ENCODE measurements at places on chromosomes 7 and 10. TPM values are rescaled to one million over a fixed set of nuclear protein-coding genes. Genes with fewer than 3 reads are reported as not detected.

- DNase-seq = no peak
These were observed 126.5 kb upstream of the CHRM2 start for GRCh38 chr7:136741941-136742340.

- no peak for DNase-seq
These were observed at the start of gene SEMA3A for GRCh38 chr7:84194484-84195271. SEMA3A (minus strand) TSS chr7:84194789; CDS start chr7:84194586, 203 bp downstream.

DNA sequence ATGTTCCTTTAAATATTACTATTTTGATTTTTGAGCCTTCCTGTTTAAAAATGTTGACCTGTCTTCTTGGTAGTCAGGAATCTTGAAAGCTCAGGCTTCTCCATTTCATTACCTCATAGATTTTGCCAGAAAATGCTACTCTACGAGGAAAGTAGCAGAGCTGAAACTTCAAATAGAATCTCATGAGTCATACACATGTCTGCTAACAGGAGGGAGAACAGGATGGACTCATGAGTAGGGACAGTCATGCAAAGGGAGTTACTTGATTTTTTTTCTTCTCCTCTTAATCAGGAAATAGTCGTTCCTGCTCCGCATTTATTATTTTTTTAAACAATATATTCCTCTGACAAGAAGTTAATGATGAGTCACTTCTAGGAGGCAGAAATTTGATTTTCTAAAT is 37.0 kb upstream of the MINDY3 start:
- no peak for DNase-seq

DNA sequence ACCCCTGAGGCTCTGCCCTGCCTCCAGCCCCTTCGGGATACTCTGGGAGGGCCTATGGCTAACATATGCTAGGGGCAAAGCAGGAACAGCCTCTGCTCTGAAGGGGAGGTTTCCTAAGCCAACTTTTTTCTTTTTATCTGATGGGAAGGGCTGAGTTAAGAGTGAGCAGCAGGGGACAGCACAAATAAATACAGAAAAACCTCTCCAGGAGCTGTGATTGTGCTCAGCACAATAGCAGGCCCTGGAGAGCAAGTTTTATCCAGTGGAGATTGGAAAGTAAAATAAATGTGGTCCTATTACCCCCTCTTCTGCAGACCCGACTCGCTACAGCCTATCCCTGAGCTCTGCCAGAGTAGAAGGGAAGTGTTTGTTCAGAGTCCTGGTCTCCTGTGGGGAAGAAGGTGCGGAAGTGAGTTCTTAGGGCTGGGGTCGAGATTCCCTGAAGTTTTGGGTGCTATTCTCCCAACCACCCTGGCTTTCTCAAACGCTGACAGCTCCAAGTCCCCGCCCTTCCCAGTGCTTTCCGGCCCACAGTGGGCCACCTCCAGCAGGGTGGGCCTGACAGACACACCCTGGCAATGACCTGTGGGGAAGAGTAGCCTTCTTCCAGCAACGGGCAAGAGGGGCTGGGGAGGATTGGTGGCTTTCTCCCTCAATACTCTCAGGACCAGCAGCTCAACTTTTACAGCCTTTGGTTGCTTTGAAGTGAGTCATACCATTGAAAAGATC is 23.0 kb upstream of the AFAP1L2 start:
- DNase-seq = no peak

GRCh38 chr10:784403-785088 is 95.1 kb upstream of the DIP2C start:
- peak; percentile 72 for DNase-seq

DNA sequence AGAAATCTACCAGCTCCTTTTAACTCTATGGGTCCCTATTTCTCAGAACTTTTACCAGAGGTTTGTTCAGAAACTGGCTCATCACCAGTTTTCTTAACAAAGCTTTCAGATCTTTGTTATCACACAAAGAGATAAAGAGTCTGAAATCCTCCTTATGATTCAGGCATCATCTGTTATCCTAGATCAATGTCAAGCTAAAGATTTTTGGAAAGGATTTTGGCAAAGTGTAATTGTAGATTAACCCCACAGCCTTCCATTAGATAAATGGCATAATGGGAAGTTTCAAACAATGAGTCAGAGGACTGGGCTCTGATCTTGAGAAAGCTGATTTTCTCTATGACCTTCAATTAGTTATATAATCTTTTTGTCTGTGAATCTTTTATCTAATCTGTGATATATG is 192.2 kb downstream of the NXPH1 start:
- DNase-seq = no peak

- no peak for DNase-seq
These were observed 170.0 kb downstream of the IMMP2L start for GRCh38 chr7:111392294-111392693.

DNA sequence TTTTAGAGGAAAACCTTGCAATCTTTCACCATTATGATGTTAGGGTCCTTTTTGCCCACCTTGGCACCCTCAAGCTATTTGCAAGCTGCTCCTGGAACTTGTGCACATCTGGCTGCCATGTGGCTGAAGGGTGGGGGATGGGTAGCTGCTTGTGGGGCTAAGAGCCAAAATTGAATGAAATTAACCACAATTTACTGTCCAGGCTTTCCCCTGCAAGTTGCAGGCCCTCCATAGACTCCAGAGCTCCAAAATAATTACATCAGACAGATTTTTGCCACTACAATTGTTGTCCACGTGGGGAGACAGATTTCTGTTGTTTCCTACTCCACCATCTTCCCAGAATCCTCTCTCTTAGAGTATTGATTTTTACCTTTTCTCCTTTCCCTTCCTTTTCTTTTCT is 19.1 kb downstream of the PI4K2A start:
- no peak for DNase-seq

- DNase-seq = no peak
These were observed 15.2 kb downstream of the GPR85 start for GRCh38 chr7:113071465-113071864.

DNA sequence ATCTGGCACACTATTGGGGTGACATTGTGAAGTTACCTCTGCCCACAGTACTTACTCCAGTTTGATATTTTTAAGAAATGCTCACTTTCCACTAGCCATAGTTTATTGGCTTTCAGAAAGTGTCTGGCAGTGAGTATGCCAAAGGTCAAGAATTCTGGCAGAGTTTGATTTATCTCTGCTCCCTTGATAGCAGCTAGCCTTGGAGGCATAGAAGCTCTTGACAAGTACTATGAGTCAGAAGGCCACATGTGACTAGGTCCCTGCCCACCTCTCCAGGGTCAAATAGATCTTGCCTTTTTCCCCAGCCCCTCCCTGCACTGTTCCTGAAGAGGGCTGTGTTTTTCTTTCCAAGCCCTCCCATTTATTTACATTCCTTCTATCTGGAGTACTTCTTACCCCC is 202.2 kb downstream of the AUTS2 start:
- DNase-seq = no peak

- DNase-seq = no peak
These were observed 4.0 kb downstream of the VENTX start for GRCh38 chr10:133241501-133242205.

DNA sequence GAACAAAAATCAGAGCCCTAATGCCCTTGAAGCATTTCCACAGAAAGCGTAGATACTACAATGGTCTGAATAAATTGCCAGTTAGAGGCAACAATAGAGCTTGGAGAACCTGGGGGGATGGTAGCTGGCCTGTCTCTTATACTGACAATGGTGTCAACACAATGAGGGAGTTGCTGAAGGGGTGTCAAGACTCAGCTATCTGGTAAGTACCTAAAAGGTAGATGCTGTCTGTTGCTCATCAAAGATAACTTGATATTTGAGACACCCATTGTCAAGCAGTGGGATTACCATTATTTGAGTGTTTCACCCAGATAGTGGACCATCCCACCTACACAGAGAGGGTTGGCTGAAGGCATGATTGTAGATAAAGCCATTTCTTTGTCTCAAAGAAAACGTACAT is 72.8 kb downstream of the PDE1C start:
- DNase-seq = no peak

GRCh38 chr10:27223964-27224363 is 16.6 kb downstream of the ACBD5 start:
- DNase-seq = no peak

- no peak for DNase-seq
These were observed 5.7 kb downstream of the TRIM8 start for GRCh38 chr10:102649797-102650654.

GRCh38 chr7:101586078-101586905 is 42.8 kb downstream of the MYL10 start:
- no peak for DNase-seq

- no peak for DNase-seq
These were observed 41.6 kb downstream of the HK1 start for GRCh38 chr10:69319841-69320316.

GRCh38 chr10:129963641-129964501 is at the start of gene EBF3:
EBF3 (minus strand) TSS chr10:129964274; CDS start chr10:129963768, 506 bp downstream.
- DNase-seq = peak; percentile 87

DNA sequence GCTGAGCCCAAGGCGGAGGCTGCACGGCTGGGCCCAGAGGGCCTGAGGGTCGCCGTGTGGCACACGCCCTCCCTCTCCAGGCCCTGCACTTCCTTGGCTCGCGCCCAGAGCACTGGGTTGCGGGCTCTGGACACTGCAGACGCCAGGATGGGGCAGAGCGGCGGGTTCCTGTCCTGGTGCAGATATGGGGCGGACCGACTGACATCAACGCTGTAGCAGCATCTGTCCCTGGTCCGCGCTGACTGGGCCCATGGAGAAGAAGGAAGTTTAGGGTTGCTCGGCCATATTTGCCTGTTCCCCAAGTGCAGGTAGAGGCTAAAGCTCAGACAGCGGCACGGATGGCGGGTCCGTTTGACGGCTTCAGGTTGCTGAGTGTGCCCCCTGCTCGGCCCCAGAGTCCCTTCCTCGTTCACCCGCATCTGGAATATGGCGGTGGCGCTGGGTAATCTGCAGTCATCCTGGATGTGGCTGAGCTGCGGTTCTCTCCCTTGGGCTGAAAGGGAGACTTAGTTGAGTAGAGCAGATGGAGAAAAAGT is 116.1 kb downstream of the OR13A1 start:
- DNase-seq = no peak

- no peak for DNase-seq
These were observed 634.8 kb downstream of the TYW1 start for GRCh38 chr7:67631476-67631875.

DNA sequence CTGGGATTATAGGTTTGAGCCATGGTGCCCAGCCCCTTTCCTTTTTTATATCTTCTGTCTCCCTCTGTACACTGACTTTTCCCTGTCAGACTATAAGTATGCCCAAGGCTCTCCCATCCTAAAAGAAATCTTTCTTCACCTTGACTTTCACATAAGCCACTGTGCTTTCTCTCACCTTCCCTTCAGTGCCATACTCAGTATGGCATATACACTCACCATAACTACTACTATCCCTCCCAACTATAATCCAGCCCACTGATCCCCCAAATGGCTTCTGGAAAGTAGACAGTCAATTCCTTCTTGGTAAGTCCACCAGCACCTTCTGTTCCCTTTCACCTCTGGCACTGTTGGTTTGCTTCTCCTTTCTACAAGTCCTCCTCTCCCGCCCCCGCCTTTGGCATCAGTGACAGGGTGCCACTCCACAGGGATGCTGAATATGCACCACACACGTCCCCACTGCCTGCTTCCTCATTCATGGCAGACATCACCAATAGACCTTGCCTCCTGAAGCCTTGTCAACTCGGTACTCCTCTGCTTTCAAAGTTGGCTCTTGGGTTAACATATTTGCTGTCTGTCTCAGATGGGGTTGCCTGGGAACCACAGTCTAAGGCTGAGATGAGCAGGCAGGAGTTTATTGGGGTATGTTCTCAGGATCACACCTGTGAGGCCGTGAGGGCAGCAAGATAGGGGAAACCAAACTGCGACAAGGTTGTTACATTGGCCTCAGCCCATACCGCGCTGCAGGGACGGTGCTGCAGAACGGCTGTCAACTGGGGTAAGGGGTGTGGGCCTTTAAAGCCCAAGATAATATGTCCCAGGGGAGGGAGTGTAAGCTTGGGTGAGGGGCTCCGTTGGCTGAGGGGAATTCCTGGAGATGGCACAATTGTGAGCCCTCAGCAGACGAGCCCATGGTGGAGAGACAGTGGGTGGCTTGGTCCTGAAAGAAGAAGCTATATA is 7.2 kb upstream of the PSAP start:
- DNase-seq = peak; percentile 77

GRCh38 chr10:61391281-61391680 is 61.9 kb downstream of the TMEM26 start:
- no peak for DNase-seq

DNA sequence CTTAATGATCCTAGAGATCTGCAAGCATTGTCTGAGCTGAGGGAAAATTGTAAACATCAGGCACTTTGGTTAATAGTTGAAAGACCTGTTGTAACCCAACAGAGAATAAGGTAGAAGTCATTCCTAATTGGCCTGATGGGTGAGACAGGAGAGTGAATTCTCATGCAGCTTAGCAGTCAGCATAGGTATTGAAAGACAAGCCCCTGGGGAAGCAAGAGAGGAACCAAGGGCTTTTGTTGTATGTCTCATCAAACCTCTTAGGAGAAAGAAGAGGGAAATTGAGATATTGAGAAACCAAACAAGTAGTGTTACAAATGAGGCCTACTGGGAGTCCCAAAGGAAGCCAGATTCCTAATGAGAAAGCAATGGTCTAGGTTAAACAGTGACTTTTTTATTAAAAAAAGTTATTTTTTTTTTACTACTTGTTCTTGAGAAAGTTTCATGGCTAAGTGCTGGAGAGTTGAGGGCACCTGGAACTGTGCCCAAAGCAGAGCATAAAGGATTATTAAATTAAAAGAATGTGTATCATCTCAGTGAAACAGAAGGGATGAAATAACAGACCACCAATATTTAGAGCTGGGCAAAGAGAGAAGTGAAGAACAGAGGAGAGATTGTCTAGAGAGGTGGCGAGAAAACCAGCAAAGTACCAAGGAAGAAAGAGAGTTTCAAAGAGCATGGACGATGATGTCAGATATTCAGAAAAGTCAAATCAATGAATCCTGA is 168.9 kb downstream of the CDK14 start:
- no peak for DNase-seq

GRCh38 chr7:16494551-16494950 is 29.0 kb upstream of the SOSTDC1 start:
- DNase-seq = no peak

DNA sequence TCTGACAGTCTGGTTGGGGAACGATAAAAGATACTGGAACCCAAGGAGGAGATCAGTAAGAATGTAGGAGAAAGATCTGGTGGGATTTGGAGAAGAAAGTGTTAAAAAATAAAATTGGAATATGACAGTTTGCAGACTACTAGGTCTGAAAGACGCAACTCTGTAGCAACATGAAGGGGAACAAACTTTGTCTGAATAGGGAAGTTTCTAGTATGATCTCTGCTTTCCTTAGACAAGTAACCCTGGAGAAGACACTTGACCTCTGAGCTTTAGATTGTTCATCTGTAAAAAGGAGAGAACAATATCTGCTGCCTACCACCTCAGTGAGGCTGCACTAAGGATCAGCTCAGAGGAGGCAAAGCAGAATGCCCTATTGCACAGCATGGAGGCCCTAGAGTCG is 3.0 kb upstream of the PRSS1 start:
- no peak for DNase-seq

The HOXA5 gene
- total RNA-seq = 0.24 TPM

The HOXA7 gene
- total RNA-seq = not detected

The SPDYE5 gene
- total RNA-seq = not detected

The TAS2R38 gene
- not detected for total RNA-seq

The BMPER gene
- 3.0 TPM for total RNA-seq

The RASSF4 gene
- 43.4 TPM for total RNA-seq
